AG09309 (cell line): ENCODE measurements at places on chromosomes 2 and 18.

DNA sequence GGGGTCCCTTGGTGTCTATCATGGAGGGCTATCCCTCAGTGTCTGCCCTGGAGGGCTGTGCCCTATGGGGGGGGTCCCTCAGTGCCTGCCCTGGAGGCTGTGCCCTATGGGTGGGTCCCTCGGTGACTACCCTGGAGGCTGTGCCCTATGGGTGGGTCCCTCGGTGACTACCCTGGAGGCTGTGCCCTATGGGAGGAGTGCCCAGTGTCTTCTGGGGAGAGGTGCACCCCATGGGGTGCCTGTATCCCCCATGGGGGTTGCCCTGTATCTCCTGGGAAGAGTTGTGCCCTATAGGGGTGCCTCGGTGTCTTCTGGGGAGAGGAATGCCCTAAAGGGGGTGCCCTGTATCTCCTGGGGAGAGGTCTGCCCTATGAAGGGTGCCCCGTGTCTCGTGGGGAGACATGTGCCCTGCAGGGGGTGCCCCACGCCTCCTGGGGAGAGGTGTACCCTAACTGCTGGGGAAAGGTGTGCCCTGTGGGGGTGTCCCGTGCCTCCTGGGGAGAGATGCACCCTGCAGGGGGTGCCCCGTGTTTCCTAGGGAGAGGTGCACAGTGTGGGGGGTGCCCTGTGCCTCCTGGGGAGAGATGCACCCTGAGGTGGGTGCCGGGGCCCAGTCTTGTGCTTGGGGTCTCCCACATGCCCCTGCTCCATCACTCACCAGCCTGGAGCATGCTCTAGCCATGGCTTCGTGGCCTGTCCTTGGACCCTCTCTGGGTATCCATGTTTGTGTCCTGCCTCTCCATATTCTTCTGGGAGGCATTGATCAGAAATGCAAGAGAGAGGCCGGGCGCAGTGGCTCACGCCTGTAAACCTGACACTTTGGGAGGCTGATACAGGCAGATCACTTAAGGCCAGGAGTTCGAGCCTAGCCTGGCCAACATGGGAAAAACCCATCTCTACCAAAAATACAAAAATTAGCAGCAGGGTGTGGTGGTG is 215.6 kb downstream of the HDAC4 start:
- DNase-seq, result no peak

GRCh38 chr18:62612289-62612645 is 89.4 kb downstream of the ZCCHC2 start:
- DNase-seq, result no peak

- no peak for DNase-seq
Observed at GRCh38 chr18:70284976-70285620, 3.7 kb upstream of the SOCS6 start.

DNA sequence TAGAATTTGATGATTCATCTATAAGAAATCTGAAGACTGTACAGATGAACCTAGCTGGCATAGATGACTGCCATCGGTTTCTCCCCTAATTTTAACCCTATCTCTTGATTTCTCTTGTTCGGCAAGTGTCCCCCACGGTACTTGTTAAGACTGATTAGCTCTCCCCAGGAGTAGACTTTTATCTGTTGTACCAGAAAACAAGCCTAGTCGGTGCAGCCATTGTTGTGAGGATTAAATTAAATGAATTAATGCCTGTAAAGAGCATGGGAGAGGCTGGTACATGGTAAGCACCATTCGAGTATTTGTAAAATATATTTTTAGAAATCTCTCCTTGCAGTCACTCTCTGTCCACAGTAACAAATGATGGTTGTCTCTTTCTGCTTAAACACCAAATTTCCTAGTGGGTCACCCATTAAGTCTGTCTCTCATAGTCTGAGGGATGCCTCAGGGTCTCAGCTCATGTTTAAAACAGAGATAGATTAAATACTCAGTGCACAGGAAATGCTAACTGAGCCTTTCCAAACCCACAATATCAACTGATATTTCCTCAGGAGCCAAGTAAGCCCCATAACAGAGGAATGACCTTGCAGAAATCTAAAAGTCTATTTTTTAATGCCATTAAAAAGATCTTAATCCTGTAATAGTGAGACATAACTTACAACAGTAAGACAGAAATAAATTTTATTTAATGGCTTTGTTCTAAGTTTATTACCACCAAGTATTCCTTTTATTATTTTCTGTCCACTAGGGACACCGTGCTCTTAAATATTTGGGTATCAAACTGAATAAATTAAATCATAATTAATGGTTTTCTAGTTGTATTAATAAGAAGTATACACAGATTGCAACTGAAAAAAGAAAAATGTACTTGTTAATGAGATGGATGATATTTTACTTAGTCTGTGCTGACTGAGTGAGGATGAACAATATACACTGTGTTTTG is 2.9 kb upstream of the B4GALT6 start:
- no peak for DNase-seq

GRCh38 chr2:199589306-199589705 is 131.6 kb upstream of the SATB2 start:
- DNase-seq, result no peak

- no peak for DNase-seq
Observed at GRCh38 chr2:175552902-175553301, 371.4 kb upstream of the ATP5MC3 start.

GRCh38 chr2:132477962-132478361 is 61.4 kb downstream of the GPR39 start:
- DNase-seq, result peak; percentile 67

DNA sequence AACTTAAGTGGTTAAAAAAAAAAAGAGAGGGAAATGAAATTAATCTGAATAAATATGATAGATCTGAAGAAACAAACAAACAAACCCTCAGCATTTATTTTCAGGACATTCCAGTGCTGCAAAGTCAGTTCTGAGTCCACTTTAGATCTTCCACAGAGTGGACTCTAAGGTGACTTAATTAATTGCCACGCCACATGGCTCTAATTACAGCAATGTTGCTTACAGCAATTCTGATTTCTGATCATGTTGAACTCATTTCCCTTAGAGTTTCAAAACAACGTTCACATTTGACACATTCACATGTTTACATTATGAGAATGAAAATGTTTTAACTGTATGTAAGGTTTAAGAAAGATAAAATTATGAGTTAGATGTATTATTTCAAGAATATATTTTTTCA is 38.6 kb upstream of the RASGRP3 start:
- DNase-seq, result no peak

DNA sequence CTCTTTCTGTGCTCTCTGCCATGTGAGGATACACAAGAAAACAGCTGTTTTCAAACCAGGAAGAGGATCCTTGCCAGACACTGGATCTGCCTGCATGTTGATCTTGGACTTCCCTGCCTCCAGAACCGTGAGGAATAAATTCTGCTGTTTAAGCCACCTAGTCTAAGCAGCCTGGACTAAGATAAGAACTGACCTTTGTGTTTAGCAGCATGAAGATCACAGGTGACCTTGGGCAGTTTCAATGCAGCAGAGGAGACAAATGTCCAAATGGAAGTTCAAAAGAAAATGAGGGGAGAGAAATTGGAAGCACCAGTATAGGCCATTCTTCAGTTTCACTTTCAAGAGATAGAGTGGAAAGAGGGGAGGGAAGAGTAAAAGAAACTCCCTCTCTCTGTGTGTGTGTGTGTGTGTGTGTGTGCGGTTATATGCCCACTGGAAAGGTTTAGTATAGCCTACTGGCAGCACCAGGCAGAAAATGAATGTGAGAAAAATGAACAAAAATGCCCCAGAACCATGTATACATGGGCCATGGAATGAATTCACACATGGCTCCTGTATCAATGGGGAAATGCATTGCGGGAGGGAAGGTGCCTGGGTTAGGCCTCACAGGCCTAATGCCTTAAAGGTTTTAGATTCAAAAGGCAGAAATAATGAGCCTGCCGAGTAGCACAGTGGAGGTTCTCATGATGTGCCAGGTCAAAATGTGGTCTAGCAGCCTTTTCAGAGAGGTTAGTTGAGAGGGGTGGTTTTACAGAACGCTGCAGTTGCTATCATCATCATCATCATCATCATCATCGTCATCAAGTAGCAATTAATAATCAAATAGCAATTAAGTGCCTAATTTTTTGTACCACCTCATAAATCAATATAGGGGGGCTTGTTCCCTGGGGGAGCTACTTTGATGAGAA is 1.1 kb upstream of the CERS6 start:
- no peak for DNase-seq

DNA sequence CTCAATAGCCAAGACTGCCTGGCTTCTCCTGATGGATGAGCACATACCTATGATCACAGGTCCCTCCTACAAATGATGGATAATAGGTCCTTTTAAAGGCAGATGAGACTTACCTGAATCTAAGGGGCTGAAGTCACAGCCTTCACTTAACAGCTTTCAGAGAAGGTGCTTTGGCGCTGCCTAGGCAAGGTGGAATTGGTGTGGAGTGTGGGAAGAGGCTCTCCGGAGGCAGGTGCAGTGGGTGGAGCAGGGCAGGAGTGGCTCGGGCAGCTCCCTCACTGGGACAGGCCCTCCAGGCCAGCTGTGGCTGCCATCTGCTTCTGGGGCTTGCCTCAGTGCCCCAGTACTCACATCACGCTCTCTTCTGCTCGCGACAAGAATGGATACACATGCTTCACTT is 99.0 kb upstream of the TPO start:
- DNase-seq, result no peak

DNA sequence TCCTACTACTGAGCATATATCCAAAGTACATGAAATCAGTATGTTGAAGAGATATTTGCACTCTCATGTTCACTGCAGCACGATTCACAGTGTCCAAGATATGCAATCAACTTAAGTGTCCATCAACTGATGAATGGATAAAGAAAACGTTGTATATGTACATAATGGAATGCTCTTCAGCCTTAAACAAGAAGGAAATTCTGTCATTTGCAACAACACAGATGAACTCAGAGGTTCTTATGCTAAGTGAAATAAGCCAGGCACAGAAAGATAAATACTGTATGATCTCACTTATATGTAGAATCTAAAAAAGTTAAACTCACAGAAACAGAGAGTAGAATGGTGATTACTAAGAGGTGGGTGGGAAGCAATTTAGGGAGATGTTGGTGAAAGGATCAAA is 149.2 kb downstream of the EVA1A start:
- DNase-seq, result no peak

DNA sequence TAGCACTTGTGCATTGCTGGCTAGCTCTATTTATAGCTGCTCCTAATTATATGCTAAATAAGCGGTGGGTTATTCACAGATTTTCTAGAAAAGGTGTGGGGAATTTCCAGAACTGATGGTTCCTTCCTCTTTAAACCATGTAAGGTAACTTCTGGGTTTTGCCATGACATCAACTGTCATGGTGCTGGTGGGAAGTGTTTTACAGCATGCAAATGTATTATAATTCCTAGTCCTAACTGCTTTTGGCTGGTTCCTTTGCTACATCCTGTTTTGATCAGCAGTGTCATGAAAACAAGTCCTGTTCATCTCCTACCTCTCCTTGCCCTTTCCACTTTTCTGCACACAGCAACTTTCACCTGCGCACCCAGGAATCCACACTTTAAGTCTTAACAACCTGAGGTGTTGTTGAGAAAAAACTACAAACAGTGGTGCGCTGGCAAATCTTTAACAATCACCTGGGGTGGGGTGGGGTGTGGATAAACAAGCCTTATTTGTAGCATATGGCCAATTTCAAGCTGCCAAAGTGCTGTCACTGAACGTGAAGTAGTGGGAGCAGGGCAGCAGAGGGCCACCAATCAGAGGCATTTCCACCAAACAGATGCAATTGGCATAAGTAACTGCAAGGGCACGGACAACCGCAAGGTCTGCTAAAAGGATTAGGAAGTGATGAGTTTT is 33.4 kb upstream of the SKOR2 start:
- no peak for DNase-seq

GRCh38 chr2:212364112-212364985 is 174.3 kb downstream of the ERBB4 start:
- DNase-seq, result peak; percentile 18

DNA sequence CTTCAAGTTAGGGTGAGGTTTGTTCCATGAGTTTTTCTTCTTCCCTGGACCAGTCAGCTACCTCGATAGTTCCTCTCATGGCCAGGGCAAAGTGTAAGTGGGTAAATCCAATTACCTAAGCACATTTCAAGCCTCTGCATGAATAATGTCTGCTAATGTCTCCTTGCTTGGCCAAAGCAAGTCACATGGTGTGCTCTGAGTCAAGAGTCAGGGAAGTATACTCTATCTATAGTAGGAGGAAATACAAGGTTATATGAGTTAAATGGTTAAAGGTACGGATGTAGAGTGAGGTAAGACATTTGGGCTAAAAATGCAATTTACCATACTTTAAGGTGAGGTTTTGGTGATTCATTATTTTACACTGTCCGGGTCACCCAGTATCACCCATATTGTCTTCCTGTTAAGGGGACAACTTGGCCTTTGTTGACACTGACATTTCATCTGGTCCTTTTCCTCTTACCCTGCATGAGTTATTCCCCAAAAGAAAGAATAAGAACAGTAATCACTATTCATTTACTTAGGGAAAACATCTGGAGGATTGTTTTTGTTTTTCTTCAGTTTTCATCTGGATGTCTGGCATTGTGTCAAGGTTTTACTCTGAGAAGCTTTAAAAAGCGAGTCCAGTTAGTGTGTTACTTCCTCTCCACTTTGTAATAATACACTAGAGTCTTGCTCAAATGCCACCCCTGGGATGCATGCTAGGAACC is 405.5 kb downstream of the RND3 start:
- no peak for DNase-seq

GRCh38 chr2:232117413-232117812 is 155.9 kb downstream of the DIS3L2 start:
- no peak for DNase-seq

- DNase-seq, result no peak
Observed at GRCh38 chr2:46373238-46373637, 76.0 kb downstream of the EPAS1 start.

DNA sequence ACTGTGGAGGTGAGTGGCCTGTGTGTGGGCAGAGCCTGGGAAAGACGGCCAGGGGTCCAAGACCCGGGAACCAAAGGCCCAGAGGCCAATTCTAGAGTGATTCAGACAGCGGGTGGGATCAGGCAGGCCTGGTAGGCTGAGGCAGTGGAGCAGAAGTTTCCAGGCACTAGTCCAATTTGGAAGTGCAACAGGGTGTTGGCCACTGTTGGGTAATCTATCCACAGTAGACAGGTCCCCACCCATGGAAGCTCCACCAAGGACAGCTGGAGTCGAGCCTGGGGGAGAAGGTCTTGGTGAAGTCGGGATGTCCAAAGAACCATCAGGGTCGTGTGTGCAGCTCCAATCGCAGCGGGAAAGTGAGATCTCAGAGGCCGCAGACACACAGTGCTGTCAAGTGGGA is 125.8 kb upstream of the COPS8 start:
- DNase-seq, result no peak

DNA sequence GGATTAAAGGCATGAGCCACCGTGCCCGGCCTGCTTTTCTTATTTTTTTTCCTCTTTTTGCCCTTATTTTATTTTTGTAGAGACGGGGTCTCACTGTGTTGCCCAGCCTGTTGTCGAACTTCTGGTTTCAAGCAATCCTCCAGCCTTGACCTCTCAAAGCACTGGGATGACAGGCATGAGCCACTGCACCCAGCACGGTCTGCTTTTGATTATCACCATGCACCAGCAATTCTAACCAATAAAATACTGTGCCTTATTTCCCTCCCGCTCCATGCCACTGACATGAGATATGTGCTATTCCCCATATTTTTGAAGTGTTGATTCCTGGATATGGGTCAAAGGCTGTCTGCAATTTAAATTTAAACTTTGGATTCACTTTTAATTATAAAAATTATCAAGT is 42.9 kb downstream of the ACYP2 start:
- DNase-seq, result no peak

GRCh38 chr2:189293164-189293563 is 113.6 kb upstream of the COL5A2 start:
- DNase-seq, result peak; percentile 88
